Stimulated activated CD8-positive, alpha-beta memory T cell treated with anti-CD3 and anti-CD28 coated beads, Interleukin-15, amount 100 ng/mL, for 48 hours (primary cell): ENCODE measurements at places on chromosomes 4 and X.

- no peak for DNase-seq
Measured at GRCh38 chr4:139745111-139745639, 79.6 kb downstream of the MGST2 start.

- no peak for DNase-seq
Measured at GRCh38 chrX:42189576-42189975, 266.2 kb upstream of the CASK start.

DNA sequence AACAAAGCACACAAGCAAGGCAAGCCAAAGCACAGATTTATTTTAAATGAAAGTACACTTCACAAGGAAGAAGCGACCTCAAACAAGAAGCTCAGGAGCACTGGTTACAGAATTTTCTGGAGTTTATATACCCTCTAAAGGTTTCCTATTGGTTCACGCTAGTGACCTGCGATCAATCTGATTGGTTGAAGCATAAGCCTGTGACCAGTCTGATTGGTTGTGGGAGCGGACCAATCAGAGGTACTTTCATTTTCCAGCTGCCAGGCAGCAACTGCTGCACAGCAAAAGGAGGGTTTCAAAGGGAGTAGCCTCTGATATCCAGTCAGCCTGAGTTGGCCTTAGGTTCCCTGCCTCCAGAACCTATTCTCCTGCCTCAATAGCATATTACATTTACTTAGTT lies 4.6 kb upstream of the AREG start:
- DNase-seq: no peak

- DNase-seq: no peak
Measured at GRCh38 chr4:94256828-94257227, 49.2 kb downstream of the SMARCAD1 start.

DNA sequence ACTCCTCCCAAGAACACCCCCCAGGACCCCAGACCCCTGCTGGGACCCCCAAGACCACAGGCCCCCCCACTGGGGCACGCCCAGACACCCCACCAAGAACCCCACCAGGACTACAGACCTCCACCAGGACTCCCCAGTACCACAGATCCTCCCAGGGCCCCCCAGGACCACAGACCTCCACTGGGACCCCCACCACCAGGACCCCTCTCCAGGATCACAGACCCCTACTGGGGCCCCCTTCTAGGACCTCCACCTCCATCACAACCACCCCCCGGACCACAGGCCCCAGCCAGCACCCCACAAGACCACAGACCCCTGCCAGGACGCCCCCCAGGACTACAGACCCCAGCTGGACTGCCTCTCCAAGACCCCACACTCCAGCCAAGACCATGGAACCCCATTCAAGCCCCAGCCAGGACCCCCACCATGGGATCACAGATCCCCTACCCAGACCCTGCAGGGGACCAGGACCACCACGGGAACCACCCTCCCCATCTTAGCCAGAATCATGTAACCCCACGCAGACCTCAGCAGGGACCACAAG lies 855 bp upstream of the DHRSX start:
- no peak for DNase-seq

DNA sequence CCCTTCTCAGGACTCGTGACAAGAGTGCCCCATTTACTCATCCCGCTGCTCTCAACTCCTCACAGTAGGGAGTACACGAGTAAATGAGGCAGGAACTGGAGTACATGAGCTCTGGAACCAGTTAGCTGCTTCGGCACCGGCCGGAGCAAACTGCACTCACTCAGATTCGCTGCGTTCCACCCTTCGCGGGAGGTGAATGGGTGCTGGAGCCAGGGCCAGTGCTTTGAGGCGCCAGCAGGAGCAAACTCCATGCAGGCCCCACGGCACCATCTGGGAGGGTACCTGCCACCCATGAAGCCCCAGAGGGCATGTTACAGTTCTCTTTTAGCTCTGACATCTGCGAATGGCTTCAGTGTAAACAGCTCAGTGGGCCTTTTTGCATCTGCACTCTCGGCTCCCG lies 315.5 kb upstream of the GK2 start:
- DNase-seq: no peak

DNA sequence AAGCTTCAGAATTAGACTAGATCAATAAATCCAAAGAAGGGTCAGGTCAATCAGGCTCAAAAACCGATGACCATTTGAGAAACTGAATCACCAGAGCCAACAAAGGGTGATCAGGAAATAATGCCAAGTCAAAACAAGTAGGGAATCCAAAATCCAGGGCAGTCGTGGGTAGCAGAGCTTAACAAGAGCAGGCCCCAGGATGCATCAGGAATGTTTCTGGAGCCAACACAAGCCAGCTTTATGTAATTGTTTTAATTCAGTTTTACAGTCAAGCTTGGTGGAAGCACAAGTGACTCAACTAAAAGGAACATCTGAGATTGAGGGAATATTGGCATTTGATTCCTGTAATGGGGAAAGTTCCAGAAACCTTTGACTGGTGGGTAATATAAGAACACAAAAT lies 237.9 kb upstream of the EDA2R start:
- no peak for DNase-seq

GRCh38 chrX:39642071-39642470 lies 455.7 kb downstream of the BCOR start:
- no peak for DNase-seq
